ENCODE measurements at places on chromosomes 3 and 15.

DNA sequence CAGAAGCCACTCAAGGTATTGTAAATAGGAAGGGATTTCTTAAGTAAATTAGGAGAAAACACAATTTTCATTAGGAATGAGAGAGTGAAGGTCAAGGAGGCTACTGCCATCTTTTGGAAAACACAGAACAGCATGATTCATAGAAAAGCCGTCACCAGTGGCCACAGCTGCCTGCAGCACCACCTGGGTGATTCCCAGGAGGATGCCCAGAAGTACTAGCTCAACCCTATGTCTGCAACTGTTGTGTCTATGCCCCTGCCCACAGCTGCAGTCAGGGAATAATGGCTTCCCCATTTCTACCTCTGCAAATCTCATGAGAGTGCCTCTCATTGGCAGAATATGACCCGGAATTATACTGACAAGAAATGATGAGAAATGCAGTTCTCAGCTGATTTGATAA, 300.0 kb downstream of the IGSF11 start:
- no peak for DNase-seq

DNA sequence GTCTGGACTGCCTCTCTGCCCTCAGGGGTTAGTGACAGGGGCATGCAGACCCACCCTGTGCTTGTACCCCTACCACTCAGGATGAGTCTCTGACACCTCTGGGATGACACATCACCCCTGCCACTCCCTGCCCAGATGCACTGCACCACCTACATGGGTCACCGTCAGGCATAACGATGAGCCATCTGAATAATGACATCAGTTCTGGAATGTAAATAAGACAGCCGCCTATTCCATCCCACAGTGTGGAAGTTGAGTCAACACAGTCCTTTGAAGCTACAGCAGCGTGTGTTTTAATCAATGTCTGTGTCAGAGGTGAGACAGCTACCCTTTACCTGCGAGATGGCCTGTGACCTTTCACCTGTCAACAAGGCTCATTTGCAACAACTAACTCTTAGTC, 268.7 kb upstream of the ARRDC4 start:
- no peak for DNase-seq

DNA sequence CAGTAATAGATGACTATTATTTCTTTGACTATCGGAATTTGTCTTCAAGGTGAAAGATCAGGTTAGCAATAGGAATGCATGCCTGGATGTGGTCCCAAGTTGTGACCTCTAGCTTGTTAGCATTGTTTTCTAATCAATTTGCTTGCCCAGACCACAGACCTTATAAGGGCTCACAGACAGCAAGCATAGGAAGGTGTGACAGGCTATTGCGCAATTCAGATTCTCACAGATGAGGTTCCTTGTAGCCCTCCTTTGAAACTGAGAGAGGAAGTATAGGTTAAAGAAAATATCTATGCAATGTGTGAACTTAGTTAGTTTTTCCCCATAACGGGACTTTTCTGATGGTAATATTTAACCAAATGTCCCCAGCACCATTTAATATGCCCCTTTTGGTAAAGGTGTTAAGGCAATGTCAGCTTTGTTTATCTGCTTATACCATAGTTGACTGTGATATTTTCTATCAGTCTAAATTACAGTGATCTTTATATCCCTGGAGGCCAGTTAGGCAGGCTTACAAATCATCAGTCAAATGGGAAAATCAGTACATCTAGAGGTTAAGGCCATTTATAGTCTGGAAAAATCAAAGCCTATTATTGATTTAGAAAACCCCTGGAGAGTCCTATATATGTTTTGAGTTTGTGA, 168.1 kb upstream of the MBNL1 start:
- no peak for DNase-seq

DNA sequence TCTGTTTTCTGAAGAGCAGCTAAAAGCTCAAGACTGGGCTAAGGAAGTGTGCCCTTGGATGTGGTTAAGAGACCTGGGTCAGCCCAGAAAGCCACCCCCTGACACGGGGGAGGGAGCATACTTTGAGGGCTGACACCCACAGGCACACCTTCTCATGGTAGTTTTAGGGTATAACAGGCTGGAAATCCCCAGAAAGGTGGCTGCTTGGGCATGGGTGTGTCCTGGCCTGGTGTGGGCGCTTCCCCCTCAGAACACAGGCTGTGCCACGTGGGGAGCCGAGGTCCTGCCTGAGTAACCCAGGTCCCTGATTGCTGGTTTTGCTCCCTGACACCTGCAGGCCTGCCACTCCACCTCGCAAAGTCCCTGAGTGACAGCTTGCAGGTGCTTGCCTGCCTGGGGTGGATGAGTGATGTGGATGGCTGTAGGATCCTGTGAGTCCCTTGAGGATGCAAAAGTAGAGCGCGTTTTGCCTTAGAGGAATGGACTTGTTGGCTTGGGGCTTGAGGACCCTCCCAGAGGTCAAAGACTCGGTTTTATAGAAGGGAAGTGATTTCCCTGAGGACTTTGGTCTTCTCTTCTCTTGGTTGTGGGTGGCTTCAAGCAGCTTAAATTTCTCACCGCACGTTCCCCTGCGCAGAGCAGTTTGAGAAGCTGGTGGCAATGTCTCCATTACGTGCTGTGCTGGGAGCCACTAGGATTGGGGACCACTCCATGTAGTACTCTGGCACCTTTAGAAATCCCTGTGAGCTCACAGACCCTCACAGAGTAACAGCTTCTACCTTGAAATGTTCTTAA, 94.4 kb downstream of the DNASE1L3 start:
- DNase-seq = no peak

DNA sequence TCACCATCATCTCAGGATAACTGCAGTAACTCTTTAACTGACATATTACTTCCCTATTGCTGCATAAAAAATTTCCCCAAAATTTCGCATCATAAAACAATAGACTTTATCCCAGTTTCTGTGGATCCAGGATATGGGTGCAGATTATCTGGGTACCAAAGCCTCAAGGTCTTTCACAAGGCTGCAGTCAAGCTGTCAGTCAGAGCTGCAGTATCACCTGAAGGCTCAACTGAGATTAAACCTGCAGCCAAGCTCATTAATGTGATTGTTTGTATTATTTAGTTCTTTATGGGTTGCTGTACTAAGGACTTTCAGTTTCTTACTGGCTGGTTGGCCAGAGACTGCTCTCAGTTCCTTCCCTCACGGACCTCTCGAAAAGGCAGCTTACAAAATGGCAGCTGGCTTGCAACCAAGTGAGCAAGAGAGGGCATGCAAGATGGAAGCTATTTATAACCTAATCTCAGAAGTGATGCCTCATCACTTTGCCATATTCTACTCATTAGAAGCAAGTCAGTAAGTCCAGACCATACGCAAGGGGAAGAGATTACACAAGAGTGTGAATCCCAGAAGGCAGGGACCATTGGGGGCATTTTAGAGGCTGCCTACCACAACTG, 54.9 kb downstream of the DCUN1D1 start:
- DNase-seq = no peak

- DNase-seq = no peak
Observed at GRCh38 chr3:179907784-179908482, 128.8 kb downstream of the PEX5L start.

- no peak for DNase-seq
Observed at GRCh38 chr3:147514366-147515160, 105.4 kb downstream of the ZIC1 start.

DNA sequence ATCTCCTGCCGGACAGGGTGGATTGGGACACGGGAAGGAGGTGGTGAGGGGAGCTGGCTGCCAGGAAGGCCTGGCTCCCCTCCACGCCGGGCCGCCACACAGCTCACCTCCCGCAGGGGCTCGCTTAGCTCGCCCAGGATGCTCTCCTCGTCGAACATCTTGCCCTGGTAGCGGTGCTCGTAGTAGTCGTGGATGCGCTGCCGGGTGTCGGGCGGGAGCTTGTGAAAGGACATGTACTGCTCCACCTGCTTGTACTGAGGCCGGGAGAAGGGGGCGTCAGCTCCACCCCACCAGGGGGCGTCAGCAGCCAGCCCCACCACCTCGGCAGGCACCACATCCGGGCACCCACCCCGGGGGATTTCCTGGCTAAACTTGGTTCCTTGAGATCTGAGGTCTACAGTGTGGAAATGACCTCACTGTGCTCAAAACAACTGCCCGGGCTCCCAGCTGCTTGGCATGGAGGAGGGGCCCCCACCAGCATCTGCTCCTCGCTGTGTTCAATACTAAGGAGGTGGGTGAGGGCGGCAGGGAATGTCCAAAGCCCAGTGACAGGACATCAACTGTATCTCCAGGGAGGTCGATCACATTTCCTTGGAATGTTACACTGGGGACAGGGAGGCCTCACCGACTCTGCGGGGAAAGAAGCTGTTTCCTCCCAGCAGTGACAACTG, 43.4 kb downstream of the HCN4 start:
- no peak for DNase-seq

- no peak for DNase-seq
Observed at GRCh38 chr3:140204271-140204984, 269.4 kb downstream of the CLSTN2 start.

- DNase-seq = no peak
Observed at GRCh38 chr3:99013777-99014315, 112.4 kb upstream of the DCBLD2 start.

- no peak for DNase-seq
Observed at GRCh38 chr3:120673116-120673515, 8.9 kb downstream of the HGD start.

GRCh38 chr15:89666184-89666857, 11.1 kb upstream of the KIF7 start:
- no peak for DNase-seq

DNA sequence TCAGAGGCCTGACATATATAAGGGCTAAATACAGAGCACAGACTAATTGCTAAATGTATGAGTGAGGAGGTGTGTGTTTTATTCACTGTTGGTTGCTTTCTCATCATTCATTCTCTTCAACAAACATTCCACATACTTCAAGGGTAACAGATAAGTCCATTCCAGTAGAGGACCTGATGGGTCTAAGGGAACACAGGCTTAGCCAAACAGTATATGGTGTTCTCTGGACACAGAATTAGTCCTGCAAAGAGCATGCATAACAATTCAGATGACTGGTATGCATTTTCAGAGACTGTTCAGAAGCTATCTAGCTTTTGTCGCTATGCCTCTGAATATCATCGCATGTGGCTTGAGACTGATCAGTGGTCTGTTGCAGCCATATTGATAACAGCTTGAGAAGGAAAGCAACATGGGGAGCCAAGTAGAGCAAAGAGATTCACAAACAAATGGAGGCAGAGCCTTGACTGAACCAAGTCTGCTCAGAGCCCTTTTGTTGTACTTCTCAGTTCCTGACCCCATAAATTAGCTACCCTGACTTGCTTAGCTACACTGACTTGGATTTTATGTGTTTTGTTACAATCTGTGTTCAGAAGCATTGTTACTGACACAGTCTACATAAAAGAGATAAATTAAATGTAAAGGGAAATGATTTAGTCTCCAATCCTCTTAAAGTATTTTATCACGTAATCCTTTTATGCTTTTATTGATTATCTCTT, 1178.7 kb downstream of the ROBO1 start:
- DNase-seq = no peak

DNA sequence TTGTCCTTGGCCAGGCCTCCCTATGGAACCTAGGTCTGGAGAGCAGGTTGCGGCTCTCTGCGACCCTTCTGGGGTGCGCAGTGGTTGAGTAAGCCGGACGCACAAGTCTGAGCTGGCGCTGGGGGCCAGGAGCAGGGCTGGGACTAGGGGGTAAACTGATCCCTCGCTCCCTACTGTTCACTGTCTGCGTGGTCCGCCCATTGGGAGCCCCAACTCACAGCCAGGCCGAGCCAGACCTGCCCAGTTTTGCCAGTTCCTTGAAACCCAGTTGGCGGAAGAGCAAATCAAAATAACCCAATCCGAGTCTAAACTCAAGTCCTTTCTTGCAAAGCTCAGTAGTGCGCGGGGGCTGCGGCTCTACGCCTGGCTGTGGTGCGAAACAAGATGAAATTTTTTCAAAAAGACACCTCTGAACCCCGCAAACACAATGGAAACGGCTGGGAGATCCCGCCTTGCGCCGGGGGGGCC, 17.5 kb downstream of the RGMA start:
- DNase-seq = no peak

DNA sequence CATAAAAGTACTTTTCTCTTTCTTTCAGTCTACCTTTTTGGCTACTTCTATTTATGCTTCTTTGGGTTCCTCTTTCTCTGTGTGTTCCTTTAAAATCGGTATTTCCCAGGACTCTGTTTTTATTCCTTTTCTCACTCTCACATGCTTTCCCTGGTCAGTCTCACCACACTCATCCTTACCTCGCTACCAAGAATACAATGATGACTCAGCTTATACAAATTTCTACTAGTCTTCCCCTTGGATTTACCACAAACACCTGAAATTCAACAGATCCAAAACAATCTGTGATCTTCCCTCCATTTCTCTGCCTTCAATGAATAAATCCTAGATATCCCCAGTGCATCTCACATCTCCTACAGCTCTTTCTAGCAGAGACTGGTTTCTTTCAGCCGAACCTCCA, 52.9 kb downstream of the TUBGCP4 start:
- no peak for DNase-seq

GRCh38 chr15:83012076-83012426, 612 bp upstream of the C15orf40 start:
- DNase-seq = no peak

DNA sequence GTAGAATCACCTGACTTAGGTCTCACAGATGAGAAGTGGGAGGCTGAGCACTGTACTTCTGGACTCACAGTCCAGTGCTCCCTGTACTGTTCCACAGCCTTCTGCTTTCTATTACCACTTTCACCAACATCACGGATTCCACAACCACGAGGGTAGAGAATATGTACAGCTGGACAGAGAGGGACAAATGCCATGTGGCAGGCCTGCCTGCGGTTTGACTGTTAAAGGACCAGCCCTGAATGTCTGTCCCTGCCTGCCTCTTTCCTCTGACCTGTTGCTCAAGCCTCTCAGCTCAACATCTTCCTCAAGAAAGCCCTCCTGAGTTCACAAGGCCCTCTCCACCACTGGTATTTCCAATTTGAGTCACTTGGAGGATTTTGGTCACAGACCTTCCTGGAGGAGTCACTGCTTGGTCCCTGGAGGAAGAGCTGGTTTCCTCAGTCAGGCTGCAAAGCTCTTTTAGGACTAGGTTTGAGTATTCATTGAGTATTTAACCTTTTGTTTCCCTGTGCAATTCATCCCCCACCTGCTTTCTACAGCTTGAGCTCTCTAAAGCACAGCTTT, 49.1 kb downstream of the RAB11A start:
- no peak for DNase-seq

- DNase-seq = no peak
Observed at GRCh38 chr3:28916713-28917499, 364.0 kb upstream of the RBMS3 start.

DNA sequence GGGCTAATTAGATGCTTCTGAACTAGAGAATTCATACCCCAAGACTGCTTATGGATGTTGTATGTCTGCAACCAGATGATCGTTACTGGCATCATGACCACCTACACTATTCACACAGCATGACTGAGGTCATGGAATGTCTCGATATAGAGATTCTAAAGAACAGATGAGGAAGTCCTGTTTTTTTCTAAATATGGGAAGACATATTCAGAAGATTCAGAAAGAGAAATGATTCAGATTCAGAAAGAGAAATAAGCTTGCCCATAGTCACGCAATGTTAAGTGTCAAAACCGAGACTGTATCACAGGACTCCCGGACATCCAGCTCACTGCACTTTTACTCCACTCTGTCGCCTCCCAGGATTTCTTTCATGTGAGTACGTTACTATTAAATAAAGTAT, 136.2 kb downstream of the TPRG1 start:
- no peak for DNase-seq

GRCh38 chr3:160088492-160089137, 100.0 kb downstream of the IL12A start:
- no peak for DNase-seq

- DNase-seq = no peak
Observed at GRCh38 chr15:46354443-46354842, 719.6 kb downstream of the SQOR start.

- no peak for DNase-seq
Observed at GRCh38 chr3:71244826-71245488, 338.6 kb downstream of the FOXP1 start.

GRCh38 chr3:53858096-53858741, 11.9 kb downstream of the IL17RB start:
- DNase-seq = no peak

All from omental fat pad (tissue), 4 donors.